ENCODE measurements at places on chromosomes 12 and 14.

DNA sequence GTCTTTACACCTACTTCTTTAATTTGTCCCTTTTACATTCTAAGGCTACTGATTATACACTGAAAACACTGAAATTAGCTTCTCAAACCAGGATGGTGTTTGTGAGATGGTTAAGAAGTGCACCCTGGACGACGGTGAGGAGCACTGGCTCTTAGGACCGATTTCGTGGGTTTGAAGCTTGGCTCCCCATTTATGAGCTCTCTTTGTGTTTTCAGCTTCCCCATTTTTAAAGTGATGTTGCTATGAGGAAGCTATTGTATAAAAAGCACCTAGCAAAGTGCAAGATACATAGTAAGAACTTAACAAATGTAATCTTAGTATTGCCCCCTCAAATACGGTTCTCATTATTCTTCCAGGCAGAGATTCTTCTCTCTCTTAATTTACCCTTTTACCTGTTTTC is 4.7 kb downstream of the NFYB start:
- no peak for DNase-seq

GRCh38 chr14:55556929-55557623 is 22.9 kb upstream of the KTN1 start:
- no peak for DNase-seq

GRCh38 chr12:21849878-21850277 is 75.4 kb upstream of the KCNJ8 start:
- DNase-seq: no peak

DNA sequence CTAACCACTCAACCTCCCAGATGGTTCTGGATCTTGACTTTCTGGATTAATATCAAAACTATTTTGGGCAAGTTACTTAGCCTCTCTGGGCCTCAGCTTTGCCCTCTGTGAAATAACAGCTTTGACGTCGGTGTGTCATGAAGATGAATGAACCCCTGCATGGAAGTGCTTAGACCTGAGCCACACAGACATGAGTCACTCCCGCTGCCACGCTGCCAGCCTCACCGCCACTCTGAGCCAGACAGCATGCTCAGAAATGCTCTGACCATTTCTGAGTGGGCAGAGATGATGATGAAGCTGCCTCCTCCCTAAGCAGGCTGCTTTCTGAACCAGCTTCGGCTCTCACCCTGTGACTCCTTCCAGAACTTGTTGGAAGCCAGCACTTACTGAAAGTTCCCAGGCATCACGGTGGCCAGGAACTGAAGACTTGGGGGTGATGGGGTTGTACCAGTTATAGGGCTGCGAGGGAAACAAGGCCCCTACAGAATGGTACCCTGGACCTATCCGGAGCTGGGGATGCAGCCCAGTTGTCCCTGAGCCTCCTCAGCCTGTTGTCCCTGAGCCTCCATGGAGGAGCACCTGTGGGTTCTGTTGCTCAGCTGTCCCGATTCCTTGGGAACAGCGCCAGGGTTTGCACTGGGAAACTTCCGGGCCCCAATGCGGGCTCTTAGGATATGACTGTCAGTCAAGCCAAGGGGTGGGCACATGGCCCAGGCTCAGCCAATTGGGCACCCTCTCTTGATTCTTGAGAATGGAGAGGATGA is 2.0 kb upstream of the CCDC197 start:
- peak; percentile 78 for DNase-seq

GRCh38 chr12:118432812-118433545 is 56.6 kb downstream of the SUDS3 start:
- DNase-seq: no peak

- no peak for DNase-seq
These were observed 808.1 kb upstream of the USP15 start for GRCh38 chr12:61452076-61452475.

GRCh38 chr12:100566887-100567637 is 6.4 kb upstream of the GAS2L3 start:
- no peak for DNase-seq

DNA sequence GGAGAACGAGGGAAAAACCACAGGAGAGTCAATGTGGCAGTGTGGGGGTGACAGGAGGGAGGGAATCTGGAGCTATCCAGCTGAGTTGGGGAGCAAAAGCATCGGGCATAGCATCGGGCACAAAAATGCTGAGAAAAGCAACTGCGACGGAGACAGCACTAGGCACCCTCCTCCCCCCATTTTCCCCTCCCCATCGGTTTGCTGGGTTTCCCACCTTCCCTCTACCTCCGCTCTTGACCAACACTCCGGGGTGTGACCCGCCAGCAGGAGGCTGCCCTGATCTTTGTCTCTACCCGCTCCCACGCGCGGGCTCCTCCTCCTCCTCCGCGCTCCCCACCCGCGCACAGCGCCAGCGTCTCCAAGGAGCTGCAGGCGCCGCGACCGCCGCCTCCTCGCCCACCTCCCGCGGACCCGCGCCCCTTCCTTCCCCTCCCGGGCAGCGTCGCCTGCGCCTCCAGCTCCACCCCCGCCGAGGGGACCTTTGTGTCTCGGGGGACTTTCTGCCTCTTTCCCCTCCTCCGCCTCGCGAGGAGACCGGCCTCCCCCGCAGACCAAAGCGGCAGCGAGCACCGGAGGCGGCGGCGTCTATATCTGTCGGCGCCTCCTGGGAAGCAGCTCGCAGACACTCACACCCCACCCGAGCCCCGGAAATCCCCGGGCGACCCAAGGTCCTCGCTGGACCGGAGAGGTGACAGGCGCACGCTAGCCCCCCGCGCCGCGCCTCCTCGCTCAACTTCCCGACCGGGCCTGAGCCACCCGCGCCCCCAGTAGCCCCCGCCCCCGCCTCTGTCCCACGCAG is 920 bp downstream of the CDK17 start:
- DNase-seq: peak; percentile 70

GRCh38 chr12:58249610-58250009 is 308.2 kb downstream of the ATP23 start:
- DNase-seq: no peak

DNA sequence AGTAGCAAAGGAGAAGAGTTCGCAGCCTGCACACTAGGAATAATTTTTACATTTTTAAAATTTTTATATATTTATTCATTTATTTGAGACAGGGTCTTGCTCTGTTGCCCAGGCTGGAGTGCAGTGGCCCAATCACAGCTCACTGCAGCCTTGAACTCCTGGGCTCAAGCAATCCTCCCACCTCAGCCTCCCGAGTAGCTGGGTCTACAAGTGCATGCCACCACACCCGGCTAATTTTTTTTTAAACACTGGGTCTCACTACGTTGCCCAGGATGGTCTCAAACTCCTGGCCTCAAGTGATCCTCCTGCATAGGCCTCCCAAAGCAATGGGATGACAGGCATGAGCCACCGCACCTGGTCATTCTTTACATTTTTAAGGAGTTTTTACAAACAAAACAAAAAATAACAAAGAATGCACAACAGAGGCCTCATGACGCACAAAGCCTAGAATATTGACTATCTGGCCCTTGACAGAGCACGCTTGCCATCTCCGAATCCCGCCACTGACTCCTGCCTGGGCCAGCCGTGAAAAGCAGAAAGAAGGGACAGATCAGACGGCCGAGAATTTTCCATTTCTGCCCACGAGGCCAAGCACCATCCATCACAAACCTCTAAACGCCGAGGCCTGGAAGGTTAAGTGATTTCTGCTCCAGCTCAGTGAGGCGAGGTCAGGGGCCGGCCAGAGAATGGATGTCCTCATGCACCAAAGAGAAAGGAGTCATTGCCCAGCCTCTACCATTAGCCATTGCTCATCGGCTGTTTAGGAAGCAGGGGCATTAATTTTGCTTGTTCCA is 120.0 kb downstream of the SCARB1 start:
- no peak for DNase-seq

DNA sequence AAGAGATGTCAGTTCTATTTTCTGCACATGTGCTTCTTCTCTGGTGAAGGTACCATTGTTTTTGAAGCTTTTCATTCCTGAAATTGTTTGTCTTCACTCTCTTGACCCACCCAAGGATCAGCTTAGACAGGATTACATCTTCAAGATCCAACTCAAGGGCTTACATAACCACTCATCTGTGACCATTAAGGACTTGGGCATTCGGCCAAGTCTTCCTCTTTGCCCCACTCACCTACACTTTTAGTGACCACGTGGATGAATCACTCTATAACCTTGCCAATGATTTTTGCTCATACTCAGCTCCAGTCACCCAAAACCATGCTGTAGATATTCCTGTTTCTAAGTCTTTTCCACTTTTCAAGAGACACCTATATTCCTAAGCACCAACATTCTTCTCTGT is 36.5 kb upstream of the SSTR1 start:
- no peak for DNase-seq

GRCh38 chr14:104900639-104901512 is 23.8 kb upstream of the PLD4 start:
- DNase-seq: no peak

DNA sequence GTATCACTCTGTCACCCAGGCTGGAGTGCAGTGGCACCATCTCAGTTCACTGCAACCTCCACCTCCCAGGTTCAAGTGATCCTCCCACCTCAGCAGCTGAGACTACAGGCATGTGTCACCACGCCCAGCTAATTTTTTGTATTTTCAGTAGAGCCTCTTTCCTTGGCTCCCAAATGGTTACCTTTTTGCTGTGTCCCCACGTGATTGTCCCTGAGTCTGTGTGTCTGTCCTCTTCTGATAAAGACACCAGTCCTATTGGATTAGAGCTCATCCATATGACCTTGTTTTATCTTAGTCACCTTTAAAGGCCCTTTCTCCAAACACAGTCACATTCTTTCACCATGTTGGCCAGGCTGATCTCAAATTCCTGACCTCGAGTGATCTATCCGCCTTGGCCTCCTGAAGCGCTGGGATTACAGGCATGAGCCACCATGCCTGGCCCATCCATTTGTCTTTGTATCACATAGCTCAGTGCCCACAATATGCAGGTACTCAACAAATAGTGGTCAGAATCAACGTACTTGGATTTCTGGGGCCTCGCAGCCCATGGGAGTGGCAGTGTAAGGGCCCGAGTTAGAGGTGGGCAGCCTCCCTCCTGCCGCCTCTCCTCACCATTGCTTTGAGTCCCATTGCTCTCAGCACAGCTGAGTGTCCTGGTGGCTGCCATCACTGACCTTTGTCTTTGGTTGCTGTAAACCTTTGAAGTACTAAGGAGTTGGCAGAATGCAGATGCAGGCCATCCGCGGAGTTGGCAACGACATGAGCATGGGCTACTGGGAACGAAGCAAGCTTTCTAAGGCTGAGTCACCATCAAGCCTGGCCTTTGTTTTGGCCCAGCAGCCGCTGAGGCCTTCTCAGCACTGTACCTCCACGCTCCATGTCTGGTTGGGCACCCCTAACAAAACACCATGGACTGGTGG is 9.3 kb downstream of the TPCN1 start:
- peak; percentile 14 for DNase-seq

- no peak for DNase-seq
These were observed 14.1 kb downstream of the RAB35 start for GRCh38 chr12:120102189-120103043.

- no peak for DNase-seq
These were observed 58.5 kb upstream of the TMPO start for GRCh38 chr12:98456576-98457573.

GRCh38 chr12:127670294-127670693 is 596.7 kb upstream of the TMEM132C start:
- DNase-seq: no peak

Measured in stimulated activated CD4-positive, alpha-beta T cell treated with anti-CD3 and anti-CD28 coated beads, Interleukin-4, amount 100 ng/mL, for 24 hours (primary cell).